Natural killer cell treated with Interleukin-12 subunit alpha and Interleukin-12 subunit beta and Interleukin-15 and Interleukin-18, amount 100 ng/mL, for 72 hours (primary cell): ENCODE measurements at places on chromosomes 5 and 9. TPM values are rescaled to one million over a fixed set of nuclear protein-coding genes. Genes with fewer than 3 reads are reported as not detected.

DNA sequence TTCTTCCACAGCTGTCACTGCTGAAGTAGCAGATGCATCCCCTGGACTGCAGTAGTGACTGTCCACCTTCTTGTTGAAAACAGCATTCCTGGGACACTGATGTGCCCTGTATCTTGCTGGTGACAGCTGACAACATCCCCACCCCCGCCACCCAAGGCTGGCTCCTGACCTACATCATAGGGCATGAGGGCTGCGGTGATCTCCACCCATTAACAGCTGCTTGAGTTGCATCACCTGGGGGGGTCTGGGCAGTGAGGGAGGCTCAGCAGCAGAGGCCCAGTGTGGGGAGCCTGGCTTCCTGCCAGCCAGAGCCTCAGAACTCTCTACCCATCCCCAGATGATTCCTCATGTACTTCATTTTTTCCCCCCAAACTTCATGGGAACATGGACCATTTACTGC lies 4.1 kb downstream of the PRUNE2 start:
- no peak for DNase-seq
- no peaks in the 10 kb centered on the region for H3K36me3 ChIP-seq
- no peak overlapping the region for H3K27ac ChIP-seq
- H3K27me3 ChIP-seq, result peaks cover 34% of the 10 kb centered on the region
- no peak overlapping the region for H3K4me3 ChIP-seq

DNA sequence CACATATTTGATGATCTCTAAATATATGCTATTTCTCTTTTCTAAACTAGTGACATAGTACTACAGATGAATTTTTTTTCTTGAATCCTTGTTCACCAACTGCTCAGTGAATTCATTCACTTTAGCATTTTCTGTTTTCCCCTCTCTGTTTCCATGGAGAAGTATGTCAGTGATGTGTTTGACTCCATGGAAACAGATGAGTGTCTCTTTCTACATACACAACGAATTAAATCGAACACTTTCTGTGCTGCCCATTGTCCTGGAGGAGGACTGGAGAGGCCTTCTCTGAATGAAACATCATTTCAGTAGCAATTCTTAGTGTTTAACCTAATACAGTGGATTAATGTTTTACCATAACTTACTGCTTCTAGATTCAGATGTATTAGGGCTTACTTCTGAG lies 9.5 kb downstream of the INVS start:
- H3K27me3 ChIP-seq, result no peaks in the 10 kb centered on the region
- H3K36me3 ChIP-seq, result no peaks in the 10 kb centered on the region
- no peak for DNase-seq
- no peak overlapping the region for H3K27ac ChIP-seq
- H3K4me3 ChIP-seq, result no peak overlapping the region

GRCh38 chr9:128100581-128100980 lies 26.9 kb downstream of the PTGES2 start:
- H3K4me3 ChIP-seq, result no peak overlapping the region
- no peak overlapping the region for H3K27ac ChIP-seq
- peaks cover 26% of the 10 kb centered on the region for H3K4me1 ChIP-seq
- DNase-seq, result no peak

- no peak overlapping the region for H3K27ac ChIP-seq
- no peak for DNase-seq
These were observed 180.7 kb downstream of the KDM4C start for GRCh38 chr9:6938447-6938846.

- no peak overlapping the region for H3K4me3 ChIP-seq
- no peaks in the 10 kb centered on the region for H3K36me3 ChIP-seq
- no peaks in the 10 kb centered on the region for H3K4me1 ChIP-seq
- no peak for DNase-seq
These were observed 240.3 kb downstream of the FANCC start for GRCh38 chr9:95077053-95077765.

CCNI2 gene
- total RNA-seq, result 1.1 TPM

DIMT1 gene
- 40.4 TPM for total RNA-seq

PARP8 gene
- 62.5 TPM for total RNA-seq

SMAD5 gene
- total RNA-seq, result 27.5 TPM

SUSD1 gene
- total RNA-seq, result 23.4 TPM

DNAJC25 gene
- total RNA-seq, result 7.0 TPM

WDR38 gene
- total RNA-seq, result not detected

LCN12 gene
- 2.2 TPM for total RNA-seq
